ENCODE measurements at places on chromosomes 7 and 10. TPM values are rescaled to one million over a fixed set of nuclear protein-coding genes. Genes with fewer than 3 reads are reported as not detected.

GRCh38 chr7:139725077-139725476, 52.7 kb downstream of the HIPK2 start:
- no peak for DNase-seq

DNA sequence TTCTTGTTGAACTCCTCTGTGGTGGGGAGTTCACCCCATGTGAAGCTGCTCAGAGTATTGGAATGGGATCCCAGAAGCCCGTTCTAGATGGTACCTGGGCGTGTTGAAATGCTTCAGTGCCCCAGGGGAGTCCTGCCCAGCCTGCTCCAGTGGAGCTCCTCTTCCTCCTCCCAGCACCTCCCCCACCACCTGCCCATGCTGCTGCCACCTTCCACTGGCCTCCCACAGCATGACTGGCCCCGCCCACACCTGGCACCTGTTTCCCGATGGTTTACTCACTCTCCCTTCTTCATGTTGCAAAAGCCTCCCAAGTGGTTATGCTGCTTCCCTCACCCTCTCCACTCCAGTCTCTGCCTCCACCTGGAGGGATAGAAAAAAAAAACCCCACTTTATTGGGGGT, 32.2 kb upstream of the PCBD1 start:
- DNase-seq: peak; percentile 81

GRCh38 chr7:2621948-2622640, 9.7 kb upstream of the TTYH3 start:
- peak; percentile 34 for DNase-seq

DNA sequence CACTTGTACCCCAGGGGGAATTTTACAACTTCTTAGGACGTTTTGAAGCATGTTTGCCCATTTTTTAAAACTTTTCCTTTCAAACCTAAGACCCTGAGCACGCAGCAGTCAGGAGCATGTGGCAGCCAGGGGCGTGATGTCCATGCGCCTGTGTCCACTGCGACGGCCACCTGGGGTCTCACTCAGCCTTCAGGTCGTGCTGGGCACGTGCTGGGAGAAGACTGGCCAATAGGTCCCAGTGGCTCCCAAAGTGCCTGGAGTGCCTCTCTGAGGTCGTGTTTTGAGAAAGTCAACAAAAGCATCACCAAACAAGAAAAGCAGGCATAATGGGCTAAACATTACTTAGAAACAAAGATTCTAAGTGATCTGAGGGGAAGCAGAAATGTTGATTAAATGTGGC, 14.8 kb downstream of the LRRC27 start:
- DNase-seq: no peak

GRCh38 chr7:24718431-24718831, 38.8 kb downstream of the GSDME start:
- DNase-seq: no peak

DNA sequence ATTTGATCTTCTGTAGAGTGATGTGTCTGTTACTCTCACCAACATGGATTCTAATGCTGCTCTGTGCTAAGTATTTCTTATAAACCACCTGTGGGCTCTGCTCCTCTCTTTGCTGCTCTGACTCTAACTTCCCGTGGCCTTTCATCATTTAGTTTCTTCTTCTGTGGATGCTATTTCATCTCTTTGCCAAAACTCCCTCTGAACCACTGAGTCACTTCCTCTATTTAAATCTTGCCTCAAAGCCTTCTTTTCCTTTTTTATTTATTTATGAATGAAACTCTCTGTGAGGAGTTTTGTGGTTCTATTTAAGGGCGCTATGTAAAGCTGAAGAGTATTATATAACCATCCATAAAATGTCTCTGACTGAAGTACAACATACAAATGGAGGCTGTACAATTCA, 538.5 kb downstream of the SUGCT start:
- DNase-seq: no peak

DNA sequence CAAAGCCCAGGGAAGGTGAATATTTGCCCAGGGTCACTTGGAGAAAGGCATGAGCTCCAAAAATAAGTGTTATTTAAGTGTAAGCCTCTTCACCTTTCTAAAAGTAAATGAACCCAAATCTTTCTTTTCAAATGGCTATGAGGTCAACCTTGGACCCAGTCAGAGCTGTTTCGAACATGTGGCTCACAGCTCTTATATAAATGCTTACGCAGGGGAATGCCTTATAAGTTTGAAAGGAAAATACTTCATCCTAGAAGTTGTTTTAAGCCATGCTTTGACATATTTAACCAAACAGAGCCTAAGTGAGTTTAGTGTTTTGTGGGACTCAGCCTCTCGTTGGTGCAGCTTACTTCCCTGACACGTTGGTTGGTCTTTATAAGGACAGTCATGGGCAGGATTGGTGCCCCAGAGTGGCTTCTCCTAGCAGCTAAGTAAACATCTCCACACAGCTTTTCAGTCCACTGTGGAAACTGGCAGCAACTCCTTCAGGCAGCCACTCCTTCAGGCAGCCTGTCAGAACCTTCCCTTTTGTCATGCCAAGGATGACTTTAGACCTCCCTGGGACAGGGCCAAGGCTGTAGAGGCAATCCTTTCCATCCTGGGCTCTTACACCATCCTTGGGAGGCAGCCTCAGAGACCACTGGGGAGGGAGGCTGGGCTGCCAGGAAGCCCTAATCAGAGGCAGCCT, 43.6 kb downstream of the MINDY4 start:
- DNase-seq: no peak

GRCh38 chr10:82742898-82743297, 867.9 kb downstream of the NRG3 start:
- DNase-seq: no peak

The WDFY4 gene
- total RNA-seq: not detected

All from Calu3 (cell line).